ENCODE measurements at places on chromosomes 2 and 18. TPM values are rescaled to one million over a fixed set of nuclear protein-coding genes. Genes with fewer than 3 reads are reported as not detected.
A peak's percentile ranks its signal among the peaks of the same experiment; 100 is the strongest.

Gene FHOD3
- total RNA-seq: 4.4 TPM

Gene ST6GAL2
- 0.95 TPM for total RNA-seq

Gene ROCK2
- total RNA-seq: 103 TPM

DNA sequence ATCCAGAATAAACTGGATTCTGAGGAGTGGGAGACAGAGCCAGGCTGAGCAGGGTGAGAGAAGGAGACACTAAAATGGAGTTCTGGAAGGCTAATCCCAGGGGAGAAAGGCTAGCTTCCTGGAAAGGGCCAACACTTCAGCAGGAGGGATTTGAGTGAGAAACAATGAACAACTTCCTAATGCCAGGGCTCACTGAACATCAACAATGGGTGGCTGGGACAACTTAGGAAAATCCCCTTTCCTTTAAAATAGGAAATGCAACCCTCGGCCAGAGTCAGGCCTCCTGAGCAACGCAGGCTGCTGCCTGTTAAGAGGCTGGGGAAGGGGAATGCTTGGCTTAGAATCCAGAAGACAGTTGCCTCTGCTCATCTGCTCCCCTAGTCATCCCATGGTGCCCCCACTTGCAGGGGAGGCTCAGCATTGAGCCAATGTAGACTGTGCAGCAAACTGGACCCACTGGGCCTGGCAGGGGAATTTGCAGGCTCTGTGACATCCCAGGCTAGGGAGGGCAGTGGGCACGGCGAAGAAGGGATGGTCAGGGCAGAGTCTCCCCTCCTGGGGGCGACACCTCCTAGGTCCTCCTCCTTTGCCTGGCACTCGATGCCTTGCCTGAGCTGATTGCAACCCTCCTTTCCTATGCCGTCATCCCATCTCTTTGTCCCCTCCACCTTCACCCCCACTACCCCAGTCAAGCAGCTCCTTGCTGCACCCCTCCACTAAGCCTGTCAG is 182.5 kb downstream of the TNS1 start:
- H3K27ac ChIP-seq: no peak overlapping the region
- no peak overlapping the region for H3K4me3 ChIP-seq
- no peaks in the 10 kb centered on the region for H3K27me3 ChIP-seq
- peaks cover 26% of the 10 kb centered on the region for H3K4me1 ChIP-seq
- peaks cover 23% of the 10 kb centered on the region for H3K36me3 ChIP-seq
- no peak for DNase-seq

DNA sequence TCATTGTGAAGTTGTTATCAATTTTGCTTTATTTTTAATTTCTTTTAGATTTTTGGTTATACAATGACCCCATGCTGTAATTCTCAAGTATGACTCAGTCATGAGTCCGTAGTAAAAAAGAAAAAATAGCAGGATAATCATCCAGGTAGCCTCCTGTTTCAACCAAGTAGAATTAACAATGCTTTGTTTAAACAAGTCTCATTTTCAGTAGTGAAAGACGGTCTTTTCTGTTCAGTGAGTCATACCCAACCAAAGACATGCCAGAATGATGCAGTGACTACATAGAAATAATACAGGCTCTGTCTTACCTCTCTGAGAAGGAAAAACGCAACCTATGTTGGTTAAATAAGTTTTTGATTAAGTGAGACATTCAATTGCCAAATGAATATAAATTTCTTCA is 67.8 kb upstream of the DSC1 start:
- H3K36me3 ChIP-seq: no peaks in the 10 kb centered on the region
- no peaks in the 10 kb centered on the region for H3K27me3 ChIP-seq
- no peak overlapping the region for H3K27ac ChIP-seq
- H3K4me1 ChIP-seq: no peaks in the 10 kb centered on the region
- no peak for DNase-seq

- peak overlapping the region; percentile 62 for H3K4me3 ChIP-seq
- no peaks in the 10 kb centered on the region for H3K27me3 ChIP-seq
- H3K4me1 ChIP-seq: peaks cover 57% of the 10 kb centered on the region
- peaks cover 10% of the 10 kb centered on the region for H3K36me3 ChIP-seq
- H3K27ac ChIP-seq: peak overlapping the region; percentile 88
Measured at GRCh38 chr18:48947560-48947959, 3.2 kb downstream of the SMAD7 start.

- no peaks in the 10 kb centered on the region for H3K36me3 ChIP-seq
- H3K27ac ChIP-seq: no peak overlapping the region
- no peaks in the 10 kb centered on the region for H3K27me3 ChIP-seq
Measured at GRCh38 chr2:127146820-127147502, 40.0 kb upstream of the BIN1 start.

GRCh38 chr2:231931481-231931915 is 5.3 kb upstream of the NPPC start:
- peaks cover 15% of the 10 kb centered on the region for H3K27me3 ChIP-seq
- no peak overlapping the region for H3K4me3 ChIP-seq
- no peaks in the 10 kb centered on the region for H3K36me3 ChIP-seq
- no peak overlapping the region for H3K27ac ChIP-seq

Measured in lung (tissue), 17 donors.